ENCODE measurements at places on chromosomes 4 and X.

GRCh38 chr4:177220376-177220775 is 89.3 kb upstream of the NEIL3 start:
- no peak for ATAC-seq

- ATAC-seq, result peak; percentile 6
Measured at GRCh38 chrX:19752043-19752442, 135.4 kb downstream of the SH3KBP1 start.

- no peak for ATAC-seq
Measured at GRCh38 chrX:68433155-68433980, at the start of gene OPHN1. OPHN1 (minus strand) TSS chrX:68433495; CDS start chrX:68433020, 475 bp downstream.

DNA sequence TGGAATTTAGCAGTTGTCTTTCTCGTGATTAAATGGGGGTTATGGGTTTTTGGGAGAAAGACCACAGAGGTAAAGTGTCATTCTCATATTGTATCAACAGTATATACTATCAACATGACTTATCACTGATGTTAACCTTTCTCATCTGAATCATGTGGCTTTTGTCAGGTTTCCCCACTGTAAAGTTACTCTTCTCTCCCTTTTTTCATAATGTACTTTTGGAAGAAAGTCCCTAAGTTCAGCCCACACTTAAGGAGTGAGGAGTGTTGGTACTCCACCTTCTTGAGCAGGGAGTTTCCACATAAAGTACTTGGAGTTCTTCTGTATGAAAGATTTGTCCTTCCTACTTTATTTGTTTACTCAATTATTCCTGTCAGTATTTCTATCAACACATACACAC is 169.9 kb downstream of the ZNF330 start:
- ATAC-seq, result no peak

DNA sequence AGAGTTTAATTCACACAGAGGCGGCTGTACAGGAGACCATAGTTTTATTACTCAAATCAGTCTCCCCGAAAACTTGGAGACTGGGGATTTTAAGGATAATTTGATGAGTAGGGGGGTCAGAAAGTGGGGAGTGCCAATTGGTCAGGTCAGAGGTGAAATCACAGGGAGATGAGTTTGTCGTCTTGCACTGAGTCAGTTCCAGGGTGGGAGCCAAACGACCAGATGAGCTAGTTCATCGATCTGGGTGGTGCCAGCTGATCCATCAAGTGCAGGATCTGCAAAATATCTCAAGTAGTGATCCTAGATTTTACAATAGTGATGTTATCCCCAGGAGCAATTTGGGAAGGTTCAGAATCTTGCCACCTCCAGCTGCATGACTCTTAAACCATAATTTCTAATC is 4.0 kb downstream of the ETFDH start:
- ATAC-seq, result no peak

DNA sequence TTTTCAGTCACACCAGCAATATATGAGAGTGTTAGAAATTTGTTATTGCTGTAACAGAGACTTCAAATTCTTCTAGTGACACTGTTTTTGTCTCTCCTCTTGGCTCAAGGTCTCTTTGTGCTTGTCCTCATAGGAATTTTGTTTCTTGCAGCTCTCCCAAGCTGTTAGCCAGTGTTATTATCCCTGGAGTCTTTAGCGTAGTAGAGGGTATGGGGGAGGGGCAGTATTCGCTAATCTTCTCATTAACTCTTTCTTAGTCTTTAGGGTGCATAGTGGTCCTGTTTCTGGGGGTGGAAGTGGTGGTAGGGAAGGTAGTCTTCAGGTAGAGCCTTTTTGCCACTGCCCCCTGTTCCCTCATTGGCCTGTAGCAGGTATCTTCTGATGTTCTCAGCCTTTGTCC is 79.4 kb downstream of the JADE3 start:
- ATAC-seq, result no peak

- ATAC-seq, result no peak
Measured at GRCh38 chr4:55757356-55757952, 62.1 kb upstream of the EXOC1L start.

DNA sequence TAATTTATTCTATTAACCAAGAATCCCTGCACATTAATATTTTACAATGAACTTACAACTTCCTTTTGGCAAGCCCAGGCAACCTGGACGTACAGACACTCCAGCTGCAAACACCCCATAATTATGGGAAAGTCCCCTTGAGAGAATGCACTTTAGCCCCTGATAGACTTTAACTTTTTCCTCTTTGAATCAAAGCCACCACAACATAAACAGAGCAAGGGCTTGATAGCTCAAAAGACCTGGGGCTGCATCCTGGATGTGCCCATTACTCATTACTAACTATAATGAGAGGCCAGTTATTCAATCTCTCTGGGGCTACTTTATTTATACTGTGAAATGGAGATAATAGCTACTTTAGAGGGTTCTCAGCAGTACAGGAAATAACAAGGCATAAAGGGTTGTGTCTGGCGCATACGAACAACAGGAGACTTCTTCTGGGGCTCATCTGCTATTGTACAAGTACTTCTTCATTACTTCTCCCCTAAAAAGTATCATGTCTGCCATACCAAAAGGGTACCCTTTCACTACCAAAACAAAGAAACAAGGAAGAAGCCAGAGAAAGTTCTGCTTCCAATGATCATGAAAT is 54.9 kb downstream of the CASK start:
- ATAC-seq, result no peak

All from activated CD4-positive, CD25-positive, alpha-beta regulatory T cell treated with anti-CD3 and anti-CD28 coated beads, Interleukin-2, amount 50 U/mL, for 24 hours (primary cell).